Foreskin keratinocyte (primary cell): ENCODE measurements at places on chromosomes 2 and 18.

DNA sequence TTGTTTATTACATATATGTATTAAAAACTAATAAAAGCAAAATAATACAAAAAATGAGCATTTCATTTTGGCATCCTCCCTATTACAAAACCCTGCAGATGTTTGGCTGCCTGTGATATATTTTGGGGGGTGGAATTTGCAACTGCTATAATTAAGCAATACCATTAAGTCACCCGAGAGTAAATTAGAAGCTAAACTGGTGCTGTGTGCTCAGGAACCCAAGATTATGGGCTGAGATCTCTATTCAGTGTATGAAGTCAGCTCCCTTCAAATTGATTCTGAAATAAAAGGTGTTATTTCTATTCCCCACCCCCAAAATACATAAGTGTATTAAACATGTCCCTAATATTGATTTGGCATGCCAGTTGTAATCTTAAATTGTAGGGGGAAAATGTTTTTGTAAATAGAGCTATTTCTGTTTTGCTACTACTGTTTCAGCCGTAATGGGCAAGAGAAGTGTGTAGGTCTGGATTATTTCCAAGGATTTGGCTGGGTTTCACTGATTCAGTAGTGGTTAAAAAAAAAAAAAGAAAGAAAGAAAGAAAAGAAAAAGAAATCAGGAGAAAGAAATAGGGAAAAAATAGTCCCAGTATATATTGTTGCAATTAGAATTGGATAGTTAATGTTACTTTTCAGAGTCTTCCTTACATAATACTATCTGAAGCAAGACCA lies 110.9 kb downstream of the SS18 start:
- no peak for DNase-seq

DNA sequence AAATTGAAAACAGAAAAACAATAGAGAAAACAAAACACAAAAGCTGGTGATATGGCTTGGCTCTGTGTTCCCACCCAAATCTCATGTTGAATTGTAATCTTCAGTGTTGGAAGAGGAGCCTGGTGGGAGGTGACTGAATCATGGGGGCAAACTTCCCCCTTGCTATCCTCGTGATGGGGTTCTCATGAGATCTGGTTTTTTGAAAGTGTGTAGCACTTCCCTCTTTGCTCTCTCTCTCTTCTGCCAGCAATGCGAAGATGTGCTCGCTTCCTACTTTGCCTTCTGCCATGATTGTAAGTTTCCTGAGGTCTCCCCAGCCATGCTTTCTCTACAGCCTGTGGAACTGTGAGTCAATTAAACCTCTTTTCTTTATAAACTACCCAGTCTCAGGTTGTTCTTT lies 112.3 kb upstream of the UXS1 start:
- DNase-seq, result no peak

GRCh38 chr2:16939771-16940170 lies 274.1 kb upstream of the CYRIA start:
- no peak for DNase-seq

GRCh38 chr2:38856165-38856564 lies 19.6 kb downstream of the DHX57 start:
- DNase-seq, result peak; percentile 71
